A549 treated with CORT108297 at 1 μM for 4 hours (cell line): ENCODE measurements at places on chromosomes 5 and 9. TPM values are rescaled to one million over a fixed set of nuclear protein-coding genes. Genes with fewer than 3 reads are reported as not detected.

FABP6 gene
- total RNA-seq: 0.92 to 1.4 TPM (median 1.1 TPM) in 5 replicates

PLPP7 gene
- total RNA-seq: 0.07 to 0.08 TPM in 2 of 5 replicates, not detected in the others

CDC20B gene
- 0.07 to 0.11 TPM (median 0.09 TPM) in 5 replicates for total RNA-seq

SAPCD2 gene
- total RNA-seq: 15.2 to 28.2 TPM (median 25.3 TPM) in 5 replicates

FGF10 gene
- not detected in 5 replicates for total RNA-seq

EIF4E1B gene
- total RNA-seq: not detected in 5 replicates
